ENCODE measurements at places on chromosomes 4 and X.

DNA sequence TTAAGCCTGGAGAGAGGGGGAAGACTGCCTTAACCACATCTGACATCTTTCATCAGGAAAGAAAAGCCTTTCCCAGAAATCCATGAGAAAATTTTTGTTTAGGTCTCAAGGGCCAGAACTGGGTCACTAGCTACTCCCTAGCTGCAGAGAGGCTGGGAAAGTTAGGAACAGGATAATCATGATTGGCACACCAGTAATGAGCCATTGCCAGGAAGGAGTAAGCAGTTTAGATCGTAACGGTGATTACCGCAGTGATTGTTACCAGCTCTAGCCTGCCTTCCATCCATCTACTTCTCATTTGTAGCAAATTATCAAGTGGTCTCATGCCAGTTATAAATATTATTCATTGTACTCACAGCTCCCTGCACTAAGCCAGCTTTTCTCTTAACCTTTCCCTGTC is 22.7 kb upstream of the STX18 start:
- no peak for DNase-seq

GRCh38 chr4:39004758-39005157 is 27.5 kb downstream of the TMEM156 start:
- DNase-seq: no peak

DNA sequence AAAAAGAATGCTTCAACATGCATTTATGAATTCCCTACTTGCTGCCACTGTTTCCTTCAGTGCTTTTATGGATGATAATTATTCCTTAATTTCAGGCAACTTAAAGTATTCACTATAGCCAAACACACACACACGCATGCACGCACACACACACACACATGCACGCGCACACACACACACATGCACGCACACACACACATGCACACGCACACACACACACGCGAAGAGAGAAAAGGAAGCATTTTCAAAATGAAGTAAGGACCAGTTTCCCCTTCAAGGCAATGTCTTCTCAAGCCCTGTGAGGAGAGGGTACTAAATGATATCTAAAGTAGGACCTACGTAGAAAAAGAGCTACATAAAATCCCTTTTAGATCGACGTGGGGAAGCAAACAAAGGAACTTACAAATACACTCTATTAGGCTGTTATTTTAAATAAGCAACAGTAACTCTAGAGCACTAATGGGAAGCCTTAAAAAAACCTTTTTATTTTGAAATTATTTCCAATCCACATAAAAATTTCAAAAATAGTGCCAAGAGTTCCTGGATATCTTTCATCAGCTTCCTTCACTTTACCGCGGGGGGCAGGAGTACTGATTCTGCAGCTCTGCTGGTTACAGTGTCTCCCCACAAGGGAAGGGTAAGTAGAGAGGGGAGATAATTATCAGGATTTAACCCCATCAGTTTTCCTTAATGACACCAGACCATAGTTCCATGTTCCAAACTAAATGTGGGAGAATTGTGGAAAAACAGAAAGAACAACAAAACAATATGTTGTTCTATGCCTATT is 13.7 kb downstream of the IRF2 start:
- no peak for DNase-seq

GRCh38 chrX:13897566-13897965 is 80.7 kb upstream of the GPM6B start:
- DNase-seq: no peak

GRCh38 chr4:184255361-184255760 is 37.7 kb upstream of the ENPP6 start:
- DNase-seq: no peak

- no peak for DNase-seq
Observed at GRCh38 chrX:17415242-17415810, 40.3 kb downstream of the NHS start.

DNA sequence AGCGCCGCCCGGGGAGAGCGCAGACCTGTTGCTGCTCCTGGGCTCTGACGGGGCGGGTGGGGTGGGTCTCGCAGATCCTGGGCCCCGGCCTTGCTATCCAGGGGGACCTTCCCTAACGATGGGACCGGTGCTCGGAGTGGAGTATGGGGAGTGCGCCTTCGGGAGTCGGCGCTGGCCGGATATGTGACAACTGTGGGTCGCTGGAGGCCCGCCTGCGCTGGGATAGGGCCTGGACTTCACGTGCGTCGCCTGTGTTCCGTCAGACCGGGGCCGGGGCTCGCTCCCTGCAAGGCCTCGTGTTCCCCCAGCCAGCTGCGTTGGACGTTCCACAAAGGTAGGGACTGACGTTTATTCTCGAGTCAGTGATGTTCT is 1.3 kb downstream of the TBL1X start:
- DNase-seq: no peak

- DNase-seq: no peak
Observed at GRCh38 chrX:44536198-44536597, 6.5 kb downstream of the FUNDC1 start.

DNA sequence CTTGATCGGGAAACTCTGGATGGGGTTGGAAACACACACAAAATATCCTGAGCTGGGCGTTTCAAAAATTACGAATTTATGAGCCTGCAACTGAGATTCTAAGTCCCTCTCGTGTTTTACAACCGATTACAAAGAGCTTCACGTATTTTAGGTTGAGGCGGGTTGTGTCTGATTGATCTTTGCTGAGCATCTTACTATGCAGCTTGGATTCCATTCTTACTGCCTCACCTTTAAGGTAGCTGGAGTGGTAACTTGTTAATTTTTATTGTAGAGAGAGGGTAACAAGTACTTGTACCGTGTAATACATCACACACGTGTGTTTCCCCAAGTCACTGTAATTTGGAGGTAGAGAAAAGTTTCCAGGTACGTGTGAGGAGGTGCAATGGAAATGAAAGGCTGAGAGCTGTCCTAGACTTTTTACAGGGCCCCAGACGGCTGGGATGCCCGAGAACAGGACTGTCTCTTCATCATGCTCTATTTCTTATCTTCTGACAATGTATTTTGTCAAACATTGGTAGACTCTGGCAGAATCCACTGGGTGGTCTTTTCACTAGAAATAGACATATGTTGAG is 97.8 kb upstream of the TENM3 start:
- DNase-seq: no peak

- no peak for DNase-seq
Observed at GRCh38 chr4:26161030-26161824, 159.6 kb upstream of the RBPJ start.

- no peak for DNase-seq
Observed at GRCh38 chr4:25915353-25915705, 1.3 kb downstream of the SMIM20 start.

DNA sequence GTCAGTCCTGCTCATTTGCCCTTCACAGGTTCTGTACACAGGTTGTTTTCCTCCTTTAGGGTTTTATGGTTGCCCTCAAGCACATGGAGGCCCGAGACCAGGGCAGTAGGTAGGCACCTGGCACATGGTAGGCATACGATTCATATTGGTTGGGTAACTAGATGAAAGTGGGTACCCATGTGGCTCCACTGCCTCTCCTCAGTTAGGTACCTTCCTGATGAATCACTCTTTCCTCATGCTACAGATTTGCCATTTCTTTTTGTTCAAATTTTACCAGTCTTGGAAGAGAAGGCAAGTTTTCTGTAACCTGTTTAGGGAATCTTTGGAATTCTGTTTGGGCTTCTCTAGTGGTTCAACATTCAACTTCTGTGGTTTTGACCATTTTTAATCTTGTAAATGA is 121.3 kb downstream of the FHIP1A start:
- peak; percentile 8 for DNase-seq

DNA sequence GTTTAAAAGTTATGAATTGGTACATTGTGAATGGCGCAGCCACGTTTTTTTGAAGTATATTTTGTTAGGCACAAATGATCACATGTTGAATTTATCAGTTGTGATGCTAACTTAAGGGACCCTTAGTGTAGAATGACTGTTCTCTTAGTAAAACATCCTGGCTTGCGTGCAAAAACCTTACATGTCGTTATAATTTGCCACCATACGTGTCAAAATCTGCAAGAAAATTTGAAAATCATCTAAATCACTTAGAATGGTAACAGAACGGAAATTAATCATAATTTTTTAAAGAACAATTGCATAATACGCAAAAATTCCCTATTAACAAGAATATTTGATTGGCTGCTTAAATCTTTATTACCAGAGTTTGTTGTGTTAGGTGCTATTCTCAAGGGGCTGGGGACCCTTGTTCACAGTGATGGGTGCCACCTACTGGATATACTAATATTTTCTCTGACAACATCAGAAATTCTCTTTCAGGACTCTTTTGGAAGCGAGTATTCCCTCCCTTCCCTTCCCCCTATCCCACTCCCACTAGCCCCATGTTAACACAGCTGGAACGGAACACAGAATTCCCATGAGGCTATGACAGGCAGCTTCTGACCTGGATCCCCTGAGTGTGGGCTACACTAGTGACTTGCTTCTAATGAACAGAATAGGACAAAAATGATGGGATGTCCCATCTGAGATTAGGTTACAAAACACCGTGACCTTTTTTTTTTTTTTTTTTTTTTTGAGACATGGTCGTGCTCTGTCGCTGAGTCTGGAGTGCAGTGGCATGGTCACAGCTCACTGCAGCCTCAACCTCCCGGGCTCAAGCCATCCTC is 71.8 kb downstream of the SUPT20HL2 start:
- no peak for DNase-seq

DNA sequence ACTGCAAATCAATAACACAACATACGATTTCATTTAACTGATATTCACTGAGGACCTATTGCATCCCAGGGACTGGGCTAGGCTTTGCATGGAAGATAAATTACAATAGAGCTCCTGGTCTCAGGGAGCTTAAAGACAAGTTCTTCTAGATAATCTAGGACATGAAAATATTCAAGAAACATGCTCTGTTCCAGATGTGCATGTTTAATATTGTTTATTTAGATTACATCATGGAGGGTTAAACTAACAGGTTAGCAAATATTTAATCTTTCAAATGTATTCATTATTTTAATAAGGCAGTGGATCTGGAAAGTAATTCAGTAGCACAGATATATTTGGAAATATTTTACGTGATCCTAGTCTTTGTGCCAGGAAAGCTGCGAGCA is 2430.3 kb downstream of the PCDH7 start:
- no peak for DNase-seq

GRCh38 chr4:113950207-113950606 is 29.2 kb downstream of the ARSJ start:
- no peak for DNase-seq

DNA sequence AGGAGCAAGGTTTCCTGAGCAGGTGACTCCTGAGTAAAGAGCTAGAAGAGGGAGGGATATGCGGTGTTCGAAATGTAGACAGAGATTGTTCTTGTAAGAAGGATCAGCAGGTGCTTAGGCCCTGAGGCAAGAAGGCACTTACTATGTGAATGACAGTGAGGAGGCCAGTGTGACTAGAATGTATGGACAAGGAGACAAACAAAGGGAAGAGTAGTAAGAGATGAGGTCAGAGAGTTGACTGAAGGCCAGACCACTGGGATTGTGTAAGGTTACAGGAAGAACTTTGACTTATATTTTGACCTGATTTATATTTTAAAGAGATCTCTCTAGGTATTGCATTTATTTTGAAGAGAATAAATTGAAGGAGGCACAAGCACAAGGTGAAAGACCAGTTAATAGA is 118.4 kb upstream of the ENPEP start:
- no peak for DNase-seq

Data from BJ (cell line).